ENCODE measurements at places on chromosomes 5 and 9.

- no peak for DNase-seq
Measured at GRCh38 chr5:61910771-61911170, 395.2 kb upstream of the KIF2A start.

GRCh38 chr9:8338767-8339510 is 539.4 kb upstream of the DMAC1 start:
- no peak for DNase-seq

DNA sequence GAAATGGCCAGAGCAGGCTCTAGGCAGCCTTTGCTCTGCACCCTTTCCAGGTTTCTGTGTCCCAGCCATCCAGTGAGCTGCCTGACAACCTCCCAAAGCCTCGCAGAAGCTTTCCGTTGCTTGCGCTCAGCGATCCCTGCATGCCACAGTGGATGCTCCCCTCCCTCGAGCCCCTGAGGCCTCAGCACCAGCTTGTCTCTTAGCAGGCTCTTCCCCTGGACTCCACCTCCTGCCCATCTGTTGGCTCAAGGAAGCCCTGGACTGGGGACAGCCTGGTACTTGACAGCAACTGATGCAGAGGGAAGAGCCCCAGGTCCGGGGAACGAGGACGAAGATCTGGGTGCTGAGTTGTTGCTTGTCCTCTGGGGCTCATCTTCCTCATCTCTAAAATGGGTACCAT is 23.2 kb downstream of the TSPAN17 start:
- no peak for DNase-seq

DNA sequence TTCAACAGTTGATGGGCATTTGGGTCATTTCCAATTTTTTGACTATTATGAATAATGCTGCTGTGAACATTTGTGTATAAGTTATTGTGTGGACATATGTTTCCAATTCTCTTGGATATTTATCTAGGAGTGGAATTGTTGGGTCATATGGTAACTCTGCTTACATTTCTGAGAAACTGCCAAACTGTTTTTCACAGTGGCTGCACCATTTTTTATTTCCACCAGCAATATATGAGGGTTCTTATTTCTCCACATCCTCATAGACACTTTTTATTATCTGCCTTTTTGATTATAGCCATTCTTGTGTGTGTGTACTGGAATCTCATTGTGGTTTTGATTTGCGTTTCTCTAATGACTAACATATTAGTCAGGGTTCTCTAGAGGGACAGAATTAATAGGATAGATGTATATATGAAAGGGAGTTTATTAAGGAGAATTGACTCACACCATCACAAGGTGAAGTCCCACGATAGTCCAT is 14.7 kb upstream of the MED27 start:
- no peak for DNase-seq

GRCh38 chr9:37719526-37719925 is 34.1 kb upstream of the TRMT10B start:
- DNase-seq: no peak

DNA sequence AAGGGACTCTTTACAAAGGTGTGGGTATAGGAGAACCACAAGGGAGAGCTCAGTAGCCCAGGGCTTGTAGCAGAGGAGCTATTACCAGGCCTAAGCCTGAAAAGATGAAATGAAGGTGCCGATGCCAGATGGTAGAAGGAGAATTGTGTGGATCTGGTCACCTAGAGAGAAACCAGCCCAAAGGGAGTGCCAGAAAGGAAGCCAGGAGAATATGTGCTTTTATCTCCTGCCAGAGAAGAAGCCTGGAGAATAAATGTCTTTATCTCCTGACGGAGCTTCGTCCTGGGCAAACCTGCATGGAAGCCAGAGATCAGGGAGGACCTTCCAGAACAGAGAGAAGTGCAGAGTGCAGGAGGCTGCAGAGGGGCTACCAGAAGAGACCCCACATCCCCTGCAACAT is 142.6 kb downstream of the MED10 start:
- DNase-seq: no peak

- DNase-seq: no peak
Measured at GRCh38 chr5:39486361-39486760, 61.6 kb upstream of the DAB2 start.

Measured in NCI-H526 treated with DMSO at 0.1 percent for 48 hours (cell line).